ENCODE measurements at places on chromosomes 1 and 21. TPM values are rescaled to one million over a fixed set of nuclear protein-coding genes. Genes with fewer than 3 reads are reported as not detected.
A peak's percentile ranks its signal among the peaks of the same experiment; 100 is the strongest.

- no peak for DNase-seq
Observed at GRCh38 chr1:59707178-59707791, 107.5 kb upstream of the HOOK1 start.

DNA sequence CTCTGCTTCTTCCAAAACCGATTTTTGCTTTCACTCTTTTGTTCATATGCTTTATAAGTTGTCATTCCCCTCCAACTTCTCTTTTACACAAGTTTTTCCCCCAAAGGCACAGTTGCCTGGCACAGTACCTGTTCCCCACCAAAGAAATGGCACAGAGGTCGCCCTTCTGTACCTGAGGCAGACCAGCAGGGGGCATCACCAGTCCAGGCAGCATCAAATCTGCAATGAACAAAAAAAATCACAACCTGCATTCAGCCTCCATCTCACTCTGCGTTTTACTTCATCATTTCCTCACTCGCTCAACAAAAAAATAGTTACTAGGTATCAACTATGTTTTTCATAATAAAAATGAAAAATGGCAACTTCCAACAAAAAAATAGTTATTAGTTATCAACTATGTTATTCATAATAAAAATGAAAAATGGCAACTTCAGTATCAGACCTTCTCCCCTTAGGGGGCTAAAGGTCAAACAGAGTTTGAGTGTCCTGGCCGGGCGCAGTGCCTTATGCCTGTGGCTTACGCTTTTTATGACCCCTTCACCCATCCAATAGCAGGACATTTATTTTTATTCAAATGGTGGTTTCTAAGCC, 4.1 kb downstream of the EIF2D start:
- DNase-seq, result peak; percentile 37

CHIA gene
- total RNA-seq, result not detected

DNA sequence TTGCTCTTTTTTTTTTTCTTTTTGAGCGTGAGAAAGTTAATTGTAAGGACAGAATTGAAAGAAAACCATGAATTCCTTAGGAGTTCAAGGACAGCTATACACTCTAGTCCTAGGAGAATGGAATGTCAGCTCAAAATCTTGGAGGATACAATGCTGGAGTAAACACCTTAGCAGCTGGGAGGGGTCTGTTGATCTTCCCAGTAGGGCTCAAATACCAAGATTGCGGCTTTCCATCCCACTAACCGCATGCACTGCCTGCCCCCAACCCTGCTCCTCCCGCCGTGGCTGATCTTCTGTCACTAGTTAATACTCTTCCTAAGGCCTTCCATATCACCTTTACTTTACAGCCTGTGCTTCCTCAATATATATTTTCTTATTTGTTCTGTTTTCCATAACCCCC, 2.6 kb upstream of the PDC start:
- DNase-seq, result no peak

GRCh38 chr1:112509005-112509659, 367 bp downstream of the WNT2B start:
- DNase-seq, result no peak

DNA sequence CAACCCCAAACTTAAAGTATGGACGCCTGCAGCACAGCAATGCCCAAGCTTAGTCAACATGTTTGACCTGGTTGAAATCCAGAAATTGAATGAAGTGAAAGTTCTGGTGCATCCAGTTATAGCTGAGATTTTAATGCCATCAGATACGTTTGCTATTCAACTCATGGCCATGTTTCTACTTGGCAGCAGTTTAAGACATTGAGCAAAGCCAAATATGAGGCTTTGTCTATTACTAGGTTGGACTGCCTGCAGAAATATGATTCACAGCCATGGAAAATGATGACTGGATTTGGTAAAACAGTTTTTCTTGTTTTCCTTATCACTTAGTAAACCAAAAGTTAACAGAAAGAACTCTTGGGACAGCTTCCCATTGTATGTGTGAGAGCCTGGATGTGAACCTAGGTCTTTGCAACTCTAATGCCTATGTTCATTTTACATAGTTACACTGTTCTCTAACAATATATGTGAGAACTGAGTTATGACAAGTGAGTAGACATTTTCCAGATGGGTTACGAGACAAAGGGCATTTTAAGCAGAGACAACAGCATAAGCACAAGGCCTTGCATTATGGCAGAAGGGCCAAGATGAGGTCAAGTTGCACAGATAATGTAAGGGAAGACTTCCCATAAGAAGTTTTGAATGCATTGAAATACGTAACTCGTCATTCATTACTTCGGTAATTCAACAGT, 32.4 kb upstream of the MYSM1 start:
- DNase-seq, result no peak

DNA sequence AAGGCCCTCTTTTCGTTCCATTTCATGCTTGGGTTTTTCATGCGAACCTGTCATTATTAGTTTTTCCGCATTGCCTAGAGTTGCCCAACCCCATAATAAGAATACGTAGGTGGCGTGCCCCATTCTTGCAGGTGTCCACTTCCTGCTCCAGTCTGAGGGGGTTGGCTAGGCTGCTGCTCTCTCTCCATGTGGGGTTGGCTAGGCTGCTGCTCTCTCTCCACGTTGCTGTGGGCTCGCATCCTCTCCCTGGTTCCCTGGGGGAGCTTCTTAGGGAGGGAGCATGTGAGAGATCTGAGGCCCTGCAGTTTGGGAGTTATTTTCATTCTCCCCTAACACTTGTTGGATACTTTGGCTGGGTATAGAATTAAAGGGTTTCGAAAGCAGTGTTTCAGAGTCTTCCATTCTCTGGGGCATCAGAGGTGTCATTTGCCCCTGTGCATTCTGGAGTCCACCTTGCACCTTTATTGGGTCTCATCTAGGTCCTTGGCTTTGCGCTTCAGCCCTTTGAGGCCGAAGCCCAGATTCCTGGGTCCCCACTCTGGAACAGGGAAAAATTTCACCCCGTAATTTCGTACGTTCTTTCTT, 8.6 kb downstream of the C1orf35 start:
- no peak for DNase-seq

GRCh38 chr1:4657960-4658541, 3.6 kb downstream of the AJAP1 start:
- DNase-seq, result no peak

B3GALT5 gene
- total RNA-seq, result not detected

OR6K3 gene
- total RNA-seq, result not detected
